ENCODE measurements at places on chromosomes 2 and 18.

- DNase-seq, result no peak
Measured at GRCh38 chr2:41432459-41432858, 615.4 kb upstream of the PKDCC start.

- DNase-seq, result no peak
Measured at GRCh38 chr2:80053522-80054345, 250.8 kb downstream of the LRRTM1 start.

- DNase-seq, result no peak
Measured at GRCh38 chr2:127097841-127098651, 8.9 kb downstream of the BIN1 start.

DNA sequence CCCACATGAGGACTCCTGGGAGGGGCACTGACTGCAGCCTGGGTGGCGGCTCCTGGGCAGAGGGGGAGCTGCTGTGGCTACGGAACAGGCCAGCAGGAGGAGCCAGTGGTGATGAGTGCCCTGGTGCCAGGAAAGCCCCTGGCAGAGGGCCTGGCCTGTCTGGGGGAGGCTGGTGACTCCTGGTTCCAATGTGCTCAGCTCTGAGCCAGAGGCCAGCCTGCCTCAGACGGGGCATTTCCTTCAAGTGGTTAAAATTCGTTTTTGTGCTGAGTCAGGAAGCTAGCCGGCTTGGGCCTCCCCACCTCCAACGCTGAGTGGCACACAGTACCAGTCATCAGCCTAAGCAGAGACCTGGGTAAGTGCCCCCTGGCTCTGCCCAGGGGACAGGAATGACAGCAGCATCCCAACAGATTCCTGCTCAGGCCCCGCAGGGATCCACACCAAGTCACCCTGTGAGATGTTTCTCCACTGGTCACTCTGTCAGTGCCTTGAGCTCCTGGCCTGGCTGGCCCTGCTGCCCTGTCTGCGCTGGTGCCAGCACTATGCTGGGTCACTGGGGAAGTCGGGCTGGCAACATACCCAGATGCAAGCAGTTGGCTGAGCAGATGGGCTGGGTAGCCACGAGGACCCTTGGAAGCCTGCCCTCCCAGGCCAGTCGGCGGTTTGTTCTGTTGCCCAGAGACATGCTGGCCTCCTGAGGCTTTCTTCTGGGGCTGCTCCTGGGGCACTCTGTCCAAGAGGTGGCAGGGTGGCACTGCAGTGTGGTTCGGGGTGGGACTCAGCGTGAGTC lies 7.1 kb upstream of the KLF11 start:
- peak; percentile 63 for DNase-seq

DNA sequence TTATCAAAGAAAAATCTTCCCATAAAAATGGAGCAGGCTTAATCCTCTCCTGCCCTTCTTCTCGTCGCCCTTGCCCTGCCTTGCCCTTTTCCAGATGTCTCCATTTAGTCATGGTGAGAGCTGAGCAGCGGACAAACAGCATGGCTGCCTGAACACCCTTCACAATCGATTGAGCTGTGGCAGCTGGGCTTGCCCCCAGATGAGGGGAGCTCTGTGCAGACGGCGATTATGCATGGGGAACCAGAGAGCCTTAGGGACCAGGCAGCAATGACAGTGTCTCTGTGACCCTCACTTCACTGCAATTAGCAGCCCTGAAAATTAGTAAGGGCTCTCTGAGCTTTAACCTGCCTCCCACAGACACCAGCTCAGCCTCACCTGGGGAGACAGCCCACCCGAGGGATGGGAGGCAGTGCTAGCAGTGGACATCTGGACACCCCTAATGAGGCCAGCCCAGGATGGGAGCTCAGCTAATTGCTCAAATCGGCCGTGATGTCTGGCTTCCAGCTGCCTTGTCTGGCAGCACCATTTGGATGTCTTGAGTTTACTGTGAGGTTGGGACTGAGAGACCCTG lies 365.7 kb downstream of the TNS1 start:
- DNase-seq, result peak; percentile 62

GRCh38 chr2:134522496-134523455 lies 196.0 kb downstream of the TMEM163 start:
- DNase-seq, result no peak

DNA sequence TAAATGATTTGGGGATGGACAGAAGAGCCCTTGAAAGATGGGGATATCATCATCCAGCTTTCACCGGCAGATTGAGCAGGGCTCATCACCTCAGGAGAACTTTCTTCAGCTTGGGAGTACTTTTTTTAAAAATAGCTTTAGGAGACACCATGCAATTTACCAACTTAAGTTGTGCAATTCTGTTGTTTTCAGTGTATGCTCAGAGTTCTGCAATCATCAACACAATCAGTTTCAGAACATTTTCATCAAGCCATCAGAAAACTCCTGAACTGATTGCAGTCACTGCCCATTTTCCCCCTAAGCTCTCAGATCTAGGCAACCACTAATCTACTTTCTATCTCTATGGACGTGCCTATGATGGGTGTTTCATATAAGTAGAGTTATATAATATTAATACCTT lies 117.7 kb downstream of the CRIM1 start:
- no peak for DNase-seq

DNA sequence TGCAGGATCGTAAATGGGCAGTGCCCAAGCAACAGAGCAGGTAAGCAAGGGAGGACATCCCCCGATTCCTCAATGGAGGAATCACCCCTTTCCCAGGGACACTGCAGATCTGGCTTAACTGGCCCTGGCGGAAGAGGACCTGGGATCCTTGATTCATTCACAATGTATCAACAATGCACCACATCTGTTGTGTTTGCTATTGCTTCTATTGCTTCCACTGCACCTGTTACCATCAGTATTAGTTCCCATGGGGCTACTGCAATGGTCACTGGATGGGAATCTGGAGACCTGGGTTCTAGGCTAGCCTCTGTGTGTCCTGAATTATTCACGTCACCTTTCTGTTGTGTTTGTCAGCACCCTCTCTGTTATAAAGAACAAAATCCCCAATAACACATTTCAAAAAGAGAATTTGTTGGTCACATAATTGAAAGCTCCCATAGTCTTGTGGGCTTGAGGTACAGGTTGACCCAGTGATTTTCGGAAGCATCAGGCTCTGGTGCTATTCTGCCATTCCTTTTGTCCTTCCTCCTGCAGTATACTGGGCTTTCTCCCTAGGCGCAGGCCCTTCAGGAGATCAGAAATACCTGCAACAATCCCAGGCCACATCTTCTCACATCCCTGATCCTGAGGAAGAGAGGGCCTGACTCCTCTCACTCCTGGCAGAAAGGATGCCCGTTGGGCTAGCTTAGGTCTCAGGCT lies 193.5 kb upstream of the GLI2 start:
- no peak for DNase-seq

GRCh38 chr2:207107551-207107950 lies 58.2 kb downstream of the KLF7 start:
- no peak for DNase-seq

DNA sequence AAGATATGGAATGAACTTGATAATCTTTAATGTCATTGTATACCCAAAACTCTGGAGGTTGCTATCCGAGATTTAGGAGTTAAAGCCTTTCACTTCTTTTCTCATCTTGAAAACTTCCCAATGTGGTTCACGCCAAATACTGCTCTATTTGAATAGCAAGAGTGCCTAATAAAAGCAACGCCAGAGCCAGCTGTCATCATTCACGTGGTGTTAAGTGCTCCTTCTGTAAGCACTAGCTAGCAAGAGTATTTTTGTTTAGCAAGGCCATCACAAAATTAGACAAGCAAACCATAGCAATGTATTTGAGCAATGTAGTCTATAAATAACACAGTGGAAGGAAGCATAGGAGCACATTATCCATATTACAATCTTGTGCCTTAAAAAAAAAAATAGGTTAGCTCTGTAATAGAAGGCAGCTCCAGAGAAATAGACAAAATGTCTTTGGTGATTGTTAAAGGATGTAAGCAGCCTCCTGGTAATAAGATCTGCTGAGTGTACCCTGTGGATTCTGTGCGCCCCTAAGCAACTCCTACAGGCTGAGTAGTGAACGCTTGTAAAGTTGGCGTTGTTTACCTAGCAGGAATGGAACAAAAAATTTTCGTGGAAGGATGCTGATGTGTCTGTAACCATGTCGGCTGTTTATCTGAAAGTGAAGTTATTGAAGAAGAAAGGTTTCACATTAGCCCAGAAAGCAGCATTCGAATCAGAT lies 518.0 kb downstream of the CNTNAP5 start:
- no peak for DNase-seq

DNA sequence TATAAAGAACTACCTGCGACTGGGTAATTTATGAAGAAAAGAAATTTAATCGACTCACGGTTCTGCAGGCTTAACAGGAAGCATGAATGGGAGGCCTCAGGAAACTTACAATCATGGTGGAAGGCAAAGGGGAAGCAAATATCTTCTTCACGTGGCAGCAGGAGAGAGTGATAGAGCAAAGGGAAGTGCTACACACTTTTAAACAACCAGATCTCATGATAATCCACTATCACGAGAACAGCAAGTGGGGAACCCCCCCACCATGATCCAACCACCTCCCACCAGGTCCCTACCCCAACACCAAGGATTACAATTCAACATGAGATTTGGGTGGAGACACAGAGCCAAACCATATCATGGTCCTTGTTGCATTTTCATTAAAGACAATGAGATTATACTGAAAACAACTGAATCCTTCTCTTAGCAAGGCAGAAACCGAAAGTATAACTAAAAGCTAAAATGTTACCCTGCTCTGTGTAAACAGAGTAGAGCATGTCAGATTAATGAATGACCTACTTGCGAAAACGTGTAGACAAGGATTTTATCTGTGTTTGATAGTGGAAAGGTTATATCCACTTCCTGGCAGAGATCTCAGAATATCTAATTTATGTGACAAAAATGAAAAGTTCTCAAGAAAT lies 60.1 kb upstream of the RBBP8 start:
- no peak for DNase-seq

- no peak for DNase-seq
Measured at GRCh38 chr2:111168528-111169239, 48.0 kb downstream of the BCL2L11 start.

DNA sequence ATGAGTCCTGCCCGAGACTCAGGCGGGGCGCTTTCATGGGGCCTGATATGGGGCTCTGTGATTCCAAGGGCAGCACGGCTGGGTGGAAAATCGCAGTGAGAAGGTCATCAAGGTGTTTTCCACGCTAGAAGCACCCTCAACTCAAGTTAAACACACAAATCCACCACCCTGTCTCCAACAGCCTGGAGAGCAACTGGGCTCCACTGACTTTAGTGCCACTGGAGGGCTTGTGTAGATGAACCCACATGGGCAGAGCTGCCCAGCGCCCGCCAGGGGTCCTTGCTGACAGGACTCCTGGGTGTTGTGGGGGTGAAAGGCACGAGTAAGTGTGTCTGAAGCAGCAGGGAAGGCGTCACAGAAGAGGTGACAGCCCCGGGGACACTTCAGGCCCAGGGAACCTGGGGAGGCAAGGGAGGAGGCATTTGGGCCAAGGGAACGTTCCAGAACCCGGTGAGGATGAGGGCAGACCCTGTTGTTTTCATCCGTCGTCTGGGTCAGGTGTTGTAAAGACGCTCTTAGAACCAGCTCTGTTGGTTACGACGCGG lies 51.8 kb upstream of the CTDP1 start:
- DNase-seq, result peak; percentile 30

DNA sequence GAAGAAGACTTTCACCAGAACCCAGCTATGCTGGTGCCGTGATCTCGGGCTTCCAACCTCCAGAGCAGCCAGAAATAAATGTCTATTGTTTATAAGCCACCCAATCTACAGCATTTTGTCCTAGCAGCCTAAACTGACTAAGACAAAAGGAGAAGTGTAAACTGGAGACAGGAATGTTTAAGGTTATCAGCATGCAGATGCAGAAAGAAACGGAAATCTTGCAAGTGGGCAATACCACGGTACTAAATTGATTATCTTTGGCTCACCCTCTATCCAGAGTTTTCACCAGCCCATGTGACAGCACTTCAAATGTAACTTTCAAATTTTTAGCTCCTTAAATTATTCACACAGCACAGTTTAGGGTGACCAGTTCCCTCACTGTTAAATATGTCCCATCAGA lies 5.7 kb upstream of the CAPN14 start:
- DNase-seq, result no peak

GRCh38 chr2:1310866-1311265 lies 102.4 kb upstream of the TPO start:
- no peak for DNase-seq

- no peak for DNase-seq
Measured at GRCh38 chr2:37593694-37594093, 77.7 kb downstream of the CDC42EP3 start.

- no peak for DNase-seq
Measured at GRCh38 chr2:190173392-190173791, 110.9 kb upstream of the MSTN start.

DNA sequence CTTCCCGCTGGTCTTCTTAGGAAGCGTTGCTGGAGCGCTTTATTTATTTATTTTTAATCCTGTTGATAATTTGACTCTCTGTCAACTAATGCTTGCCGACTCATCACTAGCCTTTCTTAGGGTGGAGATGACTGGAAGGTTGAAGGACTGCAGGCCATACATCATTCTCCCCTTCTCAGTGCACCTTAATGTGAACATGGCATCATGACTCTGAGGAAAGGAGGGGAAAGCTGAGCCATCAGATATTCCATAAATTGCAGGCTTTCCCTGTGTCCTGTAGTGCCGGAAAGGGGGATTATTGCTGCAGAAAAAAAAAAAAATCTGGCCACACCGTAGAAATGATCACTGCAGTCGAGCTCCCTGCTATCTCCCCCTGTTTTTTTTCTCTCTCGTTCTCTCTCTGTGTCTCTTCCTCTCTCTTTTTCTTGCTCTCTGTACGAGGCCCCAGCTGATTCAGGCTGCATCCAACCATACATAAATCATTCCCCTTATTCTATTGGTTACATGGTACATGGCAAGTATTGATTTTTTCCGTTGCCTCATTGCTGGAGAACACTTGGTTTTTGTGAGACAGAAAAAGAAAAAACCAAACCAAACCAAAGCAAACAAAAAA lies 125.8 kb upstream of the EFEMP1 start:
- no peak for DNase-seq

GRCh38 chr2:120914839-120915521 lies 179.3 kb downstream of the GLI2 start:
- DNase-seq, result peak; percentile 74

DNA sequence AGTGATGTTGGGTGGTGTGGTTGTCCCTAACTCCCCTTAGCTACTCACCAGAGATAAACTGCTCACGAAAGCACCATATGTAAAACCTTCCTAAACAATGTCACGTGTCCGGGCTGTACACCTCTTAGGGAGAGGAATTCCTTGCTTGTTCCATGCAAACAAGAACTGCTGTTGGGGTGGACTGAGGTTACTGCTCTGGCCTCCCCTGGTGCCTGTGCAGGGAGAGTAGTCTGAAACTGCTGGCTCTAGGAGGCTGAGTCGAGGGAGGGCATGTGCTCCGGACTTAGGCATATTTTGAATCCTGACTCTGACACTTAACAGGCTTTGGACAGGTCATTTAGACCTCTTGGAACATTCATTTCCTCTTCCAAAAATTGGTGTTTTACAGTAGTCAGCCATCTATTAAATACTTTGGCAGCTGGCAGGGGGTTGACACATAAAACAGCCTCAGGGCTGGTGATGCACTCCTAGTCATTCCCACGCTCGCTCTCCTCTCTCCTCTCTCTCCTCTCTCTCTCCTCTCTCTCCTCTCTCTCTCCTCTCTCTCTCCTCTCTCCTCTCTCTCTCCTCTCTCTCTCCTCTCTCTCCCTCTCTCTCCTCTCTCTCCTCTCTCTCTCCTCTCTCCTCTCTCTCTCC lies 10.6 kb downstream of the THNSL2 start:
- no peak for DNase-seq

- DNase-seq, result no peak
Measured at GRCh38 chr2:102261467-102262135, 49.8 kb upstream of the IL1RL1 start.

Data from right forelimb (tissue), 1 donor.